ENCODE measurements at places on chromosomes 1 and 21.

GRCh38 chr1:241473026-241473425, 46.5 kb downstream of the FH start:
- no peak for DNase-seq

- no peak for DNase-seq
Measured at GRCh38 chr21:40672602-40673001, 174.4 kb downstream of the DSCAM start.

DNA sequence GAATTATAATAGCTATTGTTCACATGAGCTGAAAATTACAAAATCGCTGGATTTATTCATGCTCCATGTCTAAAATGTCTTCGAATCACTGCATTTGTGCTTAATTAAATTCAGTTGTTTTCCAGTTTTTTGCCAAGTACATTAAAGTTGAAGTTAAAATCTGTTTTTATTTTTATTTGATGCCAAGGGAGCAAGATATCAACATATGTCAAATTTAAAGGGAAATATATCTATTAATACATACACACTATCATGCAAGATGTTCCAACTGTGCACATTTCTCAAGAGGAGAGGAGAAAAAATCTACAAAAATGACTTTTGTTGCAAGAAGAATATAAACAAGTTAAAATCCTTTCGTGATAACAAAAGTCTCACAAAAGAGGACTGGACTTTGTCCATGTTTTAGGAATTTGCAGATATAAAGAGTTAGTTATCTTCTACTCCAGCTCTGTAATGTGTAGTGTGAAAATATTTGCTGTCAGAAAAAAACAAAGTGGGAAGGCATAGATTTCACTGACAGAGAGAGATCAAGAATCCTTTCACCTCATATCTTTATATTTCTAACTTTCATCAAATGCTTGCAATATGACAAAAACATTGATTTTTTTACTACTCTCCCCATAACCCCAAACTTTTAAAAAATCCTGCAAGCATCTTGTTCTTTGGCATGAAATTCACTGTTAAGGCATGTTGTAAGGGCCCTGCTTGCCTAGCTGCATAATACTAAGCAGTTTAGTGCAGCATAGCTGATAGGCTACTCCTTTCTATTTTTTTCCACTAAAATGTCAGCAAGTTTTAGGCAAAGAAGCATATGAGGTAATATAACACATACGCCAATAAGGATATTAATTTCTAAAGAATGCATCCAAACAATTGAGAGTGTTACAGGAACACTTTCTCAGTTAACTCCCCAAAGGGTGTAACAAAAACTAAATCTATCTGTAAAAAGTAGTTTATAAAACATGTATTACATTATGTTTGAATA, 340.2 kb upstream of the ADAMTS5 start:
- DNase-seq: no peak

DNA sequence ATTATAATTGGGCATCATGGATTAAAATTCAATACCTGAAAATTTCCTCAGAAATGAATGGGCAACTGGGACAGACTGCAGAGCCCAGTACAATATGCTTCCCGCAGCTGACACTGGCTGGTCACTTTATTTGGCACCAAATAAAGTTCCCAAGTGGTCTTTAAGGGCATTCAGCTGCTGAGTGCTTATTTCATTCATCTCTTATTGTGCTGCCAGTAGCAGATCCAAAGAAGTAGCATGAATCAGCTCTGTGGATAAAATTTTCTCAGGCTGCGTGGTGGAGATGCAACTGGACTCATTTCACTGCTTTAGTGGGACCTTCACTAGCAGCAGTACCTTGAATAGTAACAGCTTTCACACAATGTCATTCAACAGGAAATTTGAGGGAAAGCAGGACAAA, 226.3 kb upstream of the ADGRL2 start:
- no peak for DNase-seq

- DNase-seq: no peak
Measured at GRCh38 chr1:20339811-20340457, 49.3 kb downstream of the VWA5B1 start.

All from stimulated activated CD8-positive, alpha-beta memory T cell treated with anti-CD3 and anti-CD28 coated beads, Interleukin-4, amount 100 ng/mL, for 1 hour (primary cell).